Activated CD4-positive, alpha-beta T cell treated with anti-CD3 and anti-CD28 coated beads, Interleukin-2, amount 50 U/mL, for 48 hours (primary cell): ENCODE measurements at places on chromosomes 16 and 17.

GRCh38 chr16:9007177-9007794 is 43.6 kb upstream of the USP7 start:
- DNase-seq: no peak

GRCh38 chr16:53502331-53503269 is at the start of gene AKTIP:
Gene AKTIP, minus strand, starts transcription at chr16:53503209. Its CDS starts 2,950 bp downstream, at chr16:53500259.
- DNase-seq: peak; percentile 75

GRCh38 chr16:60150907-60151306 is 1416.8 kb upstream of the GOT2 start:
- DNase-seq: no peak

DNA sequence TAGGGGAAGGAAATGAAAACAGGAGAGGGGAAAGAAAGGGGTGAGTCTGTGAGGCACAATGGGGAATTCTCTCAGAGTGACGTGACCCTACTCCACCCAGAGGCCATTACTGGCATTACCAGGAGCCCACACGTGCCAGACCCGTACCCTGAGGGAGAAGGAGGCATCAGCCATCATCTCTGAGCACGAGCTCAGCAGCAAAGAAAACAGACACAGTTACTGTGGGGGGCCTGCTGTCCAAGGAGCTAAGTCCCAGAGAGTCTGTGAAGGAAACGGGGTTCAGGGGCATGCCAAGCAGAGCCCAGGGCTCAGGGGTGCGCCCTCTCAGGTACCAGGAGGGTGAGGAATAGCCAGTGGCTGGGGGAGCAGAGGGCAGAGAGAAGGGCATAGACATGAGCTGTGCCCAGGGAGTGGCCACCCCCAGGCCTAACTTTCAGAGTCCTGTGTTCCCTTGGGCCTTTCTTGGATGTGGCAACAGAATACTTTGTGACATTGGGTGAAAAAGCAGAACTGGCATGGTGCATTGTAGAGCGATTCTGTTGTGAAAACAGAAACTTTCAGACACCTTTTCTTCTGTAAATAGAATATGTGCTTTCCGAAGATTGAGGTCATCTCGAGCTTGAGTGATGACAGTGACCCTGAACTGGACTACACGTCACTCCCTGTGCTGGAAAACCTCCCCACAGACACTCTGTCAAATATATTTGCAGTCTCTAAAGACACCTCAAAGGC is 11.3 kb downstream of the TAF1C start:
- DNase-seq: peak; percentile 52

DNA sequence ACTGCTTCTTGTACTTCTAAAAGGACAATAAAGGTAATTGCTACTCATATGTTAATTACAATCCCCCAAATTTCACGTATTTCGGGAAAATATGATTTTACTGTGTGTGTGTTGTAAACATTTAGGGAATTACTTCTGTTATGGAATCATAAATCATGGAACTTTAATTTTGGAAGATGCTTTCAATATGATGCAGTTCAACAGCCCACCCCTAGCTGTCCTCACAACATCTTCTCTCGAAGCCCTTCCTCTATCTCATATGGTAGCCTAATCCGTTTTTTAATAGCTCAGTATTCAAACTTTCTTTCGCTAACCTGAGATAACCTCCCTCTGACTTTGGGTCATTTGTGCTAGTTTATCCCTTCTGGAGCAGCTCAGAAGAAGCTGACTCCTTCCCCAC is 78.4 kb downstream of the ANKFN1 start:
- DNase-seq: no peak

- DNase-seq: no peak
Measured at GRCh38 chr16:17426451-17426850, 44.3 kb downstream of the XYLT1 start.

DNA sequence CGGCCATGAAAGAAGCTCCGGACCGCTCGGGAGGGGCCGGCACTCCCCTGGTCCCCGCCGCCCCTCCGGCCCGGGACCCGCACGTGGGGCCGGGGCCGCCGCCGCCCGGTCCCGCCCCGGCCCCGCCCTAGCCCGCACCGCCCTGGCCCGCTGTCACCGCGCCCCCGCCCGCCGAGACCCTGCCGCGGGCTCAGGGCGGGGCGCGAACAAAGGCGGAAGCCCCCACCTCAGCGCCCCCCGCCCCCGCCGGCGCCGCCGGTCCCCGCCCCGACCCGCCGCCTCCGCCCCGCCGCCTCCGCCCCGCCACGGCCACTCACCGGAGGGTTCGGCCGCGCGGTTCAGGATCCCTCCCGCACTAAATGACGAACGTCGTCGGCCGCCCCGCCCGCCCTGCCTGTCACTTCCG is at the start of gene ARHGDIA:
Gene ARHGDIA (minus strand): TSS at position 357 of the 406 bp plus-strand sequence. CDS start 1,407 bp downstream, outside the sequence.
- no peak for DNase-seq

DNA sequence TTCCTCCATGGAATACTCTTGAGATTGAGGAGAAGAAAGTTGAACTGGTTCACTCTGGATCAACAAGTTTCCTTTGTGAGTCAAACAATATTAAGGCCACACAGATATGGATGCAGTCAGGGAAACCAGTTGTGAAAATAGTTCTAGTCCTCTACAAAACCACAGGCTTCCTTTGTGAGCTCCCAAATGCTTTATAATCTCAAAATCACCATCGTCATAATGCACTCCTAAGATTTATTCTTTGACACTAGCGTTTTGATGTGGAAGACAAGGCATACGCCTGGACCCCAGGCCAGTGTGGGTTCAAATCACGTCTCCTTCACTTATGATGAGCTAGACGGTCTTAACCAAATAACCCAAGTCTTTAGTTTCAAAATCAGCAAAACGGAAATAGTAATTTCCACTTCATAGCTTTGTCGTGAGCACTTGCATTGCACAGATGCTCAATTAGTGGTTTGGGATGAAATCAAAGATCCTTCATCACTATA is 142.6 kb downstream of the STX8 start:
- DNase-seq: peak; percentile 4

GRCh38 chr16:69253870-69254341 is 57.2 kb upstream of the VPS4A start:
- DNase-seq: no peak

DNA sequence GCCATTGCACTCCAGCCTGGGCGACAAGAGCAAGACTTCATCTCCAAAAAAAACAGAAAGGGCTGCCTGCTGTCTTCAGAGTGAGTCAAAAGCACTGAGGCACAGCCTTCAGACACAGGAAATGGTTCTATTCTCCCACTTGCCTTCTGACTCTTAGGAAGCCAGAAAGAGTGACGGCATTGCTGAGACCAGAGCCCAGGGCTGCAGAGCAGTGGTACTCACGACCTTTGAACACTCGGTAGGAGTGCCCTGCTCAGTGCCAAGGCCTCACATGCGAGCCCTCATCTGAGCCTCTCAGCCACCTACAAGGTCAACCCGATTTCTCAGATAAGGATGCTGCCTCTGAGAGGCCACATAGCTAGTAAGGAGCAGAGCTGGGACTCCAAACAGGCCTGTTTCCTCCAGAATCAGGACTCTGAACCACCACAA is 3.5 kb upstream of the ITGAE start:
- peak; percentile 36 for DNase-seq

DNA sequence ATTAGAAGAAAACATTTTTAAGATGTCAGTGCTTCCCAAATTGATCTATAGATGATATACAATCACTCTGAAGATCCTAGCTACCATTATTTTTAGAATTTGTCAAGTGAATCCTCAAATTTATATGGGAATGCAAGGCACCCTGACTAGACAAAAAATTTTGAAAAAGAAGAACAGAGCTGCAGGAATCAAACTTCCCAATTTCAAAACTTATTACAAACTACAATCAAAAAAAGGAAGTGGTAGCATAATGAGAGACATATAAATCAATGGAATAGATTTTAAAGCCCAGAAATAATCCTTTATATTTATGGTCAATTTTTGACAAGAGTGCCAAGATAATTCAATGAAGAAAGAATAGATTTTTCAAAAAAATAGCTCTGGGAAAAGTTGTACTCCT is 198.3 kb upstream of the KCNJ16 start:
- DNase-seq: no peak

GRCh38 chr16:49342336-49343265 is 31.0 kb upstream of the C16orf78 start:
- no peak for DNase-seq
